ENCODE measurements at places on chromosomes 3 and 15. TPM values are rescaled to one million over a fixed set of nuclear protein-coding genes. Genes with fewer than 3 reads are reported as not detected.

- DNase-seq: no peak
Measured at GRCh38 chr15:81317642-81318017, 6.3 kb downstream of the STARD5 start.

GRCh38 chr3:22089284-22089683, 338.3 kb upstream of the ZNF385D start:
- no peak for DNase-seq

- peak; percentile 86 for DNase-seq
Measured at GRCh38 chr3:53045518-53046170, at the start of gene SFMBT1. SFMBT1 (minus strand) TSS chr3:53046073; CDS start chr3:52969128, 76,945 bp downstream.

- DNase-seq: no peak
Measured at GRCh38 chr3:132174500-132174899, 139.7 kb upstream of the CPNE4 start.

GRCh38 chr15:75508840-75509532, 57.5 kb upstream of the SIN3A start:
- no peak for DNase-seq

GRCh38 chr15:24899795-24900194, 55.0 kb upstream of the SNRPN start:
- DNase-seq: no peak

DNA sequence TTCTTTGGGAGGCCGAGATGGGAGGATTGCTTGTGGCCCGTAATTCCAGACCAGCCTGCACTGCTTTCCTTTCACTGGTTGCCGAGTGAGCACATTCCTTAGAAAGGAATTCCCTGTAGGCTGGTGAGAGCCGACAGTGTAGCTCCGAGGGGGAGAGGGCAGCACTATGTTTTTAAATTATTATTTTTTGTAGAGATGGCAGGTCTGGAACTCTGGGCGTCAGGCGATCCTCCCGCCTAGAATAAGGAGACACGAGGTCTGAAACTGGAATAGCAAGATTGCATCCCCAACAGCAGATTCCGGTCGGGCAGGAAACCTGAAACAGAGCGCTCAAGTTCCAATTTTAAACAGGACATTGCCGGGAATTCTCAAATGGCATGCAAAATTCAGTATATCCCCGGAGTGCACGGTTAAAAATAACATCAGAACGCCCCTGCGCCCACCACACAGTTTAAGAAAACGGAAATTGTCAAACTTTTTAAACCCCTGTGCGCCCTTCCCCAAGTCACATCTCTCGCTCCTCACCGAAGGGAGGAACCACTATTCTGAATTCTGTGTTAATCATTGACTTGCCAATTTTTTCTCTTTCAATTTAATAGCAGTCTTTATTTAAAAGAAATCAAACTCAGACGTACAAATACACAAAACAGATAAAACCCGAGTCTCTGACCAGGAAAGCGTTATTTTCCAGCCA, 643 bp upstream of the RNU5B-1 start:
- peak; percentile 68 for DNase-seq

DNA sequence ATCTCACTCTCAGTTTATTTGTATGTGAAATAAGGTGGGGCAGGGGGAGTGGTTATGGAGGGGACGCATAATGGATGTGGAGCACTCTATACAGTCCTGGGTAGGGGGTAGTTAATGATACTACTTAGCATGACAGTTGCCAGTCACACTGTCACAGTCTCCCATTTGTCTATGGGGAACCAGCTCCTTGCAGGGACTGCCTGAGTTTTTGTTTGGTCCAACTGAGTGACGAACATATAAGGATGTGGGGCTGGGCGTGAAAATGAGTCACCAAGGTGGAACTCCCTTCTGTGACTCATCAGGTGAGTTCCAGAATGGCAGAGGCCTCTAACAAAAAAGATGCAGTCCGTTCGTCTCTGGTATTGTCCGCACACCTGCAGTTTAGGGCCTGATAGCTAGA, 235.3 kb upstream of the ST8SIA2 start:
- DNase-seq: no peak

DNA sequence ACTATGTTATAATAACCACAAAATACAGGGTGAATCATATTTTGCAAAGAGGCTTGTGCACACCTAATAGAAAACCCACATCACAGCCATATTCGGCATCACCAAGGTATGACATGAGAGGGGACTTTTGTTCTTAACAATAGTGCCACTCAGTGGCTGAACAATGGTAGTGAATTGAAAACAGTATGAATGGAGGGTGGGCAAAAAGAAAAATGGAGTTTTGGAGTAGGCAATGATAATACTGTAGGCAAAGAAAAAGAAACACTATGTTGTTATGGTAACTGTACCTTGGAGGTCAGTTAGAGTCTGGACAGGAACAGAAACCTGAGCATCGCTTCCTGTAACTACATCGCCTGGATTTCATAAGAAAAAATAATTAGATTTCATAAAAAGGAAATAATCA, 348.6 kb downstream of the PLCL2 start:
- no peak for DNase-seq

GRCh38 chr3:123331651-123332050, 117.2 kb downstream of the ADCY5 start:
- DNase-seq: no peak

DNA sequence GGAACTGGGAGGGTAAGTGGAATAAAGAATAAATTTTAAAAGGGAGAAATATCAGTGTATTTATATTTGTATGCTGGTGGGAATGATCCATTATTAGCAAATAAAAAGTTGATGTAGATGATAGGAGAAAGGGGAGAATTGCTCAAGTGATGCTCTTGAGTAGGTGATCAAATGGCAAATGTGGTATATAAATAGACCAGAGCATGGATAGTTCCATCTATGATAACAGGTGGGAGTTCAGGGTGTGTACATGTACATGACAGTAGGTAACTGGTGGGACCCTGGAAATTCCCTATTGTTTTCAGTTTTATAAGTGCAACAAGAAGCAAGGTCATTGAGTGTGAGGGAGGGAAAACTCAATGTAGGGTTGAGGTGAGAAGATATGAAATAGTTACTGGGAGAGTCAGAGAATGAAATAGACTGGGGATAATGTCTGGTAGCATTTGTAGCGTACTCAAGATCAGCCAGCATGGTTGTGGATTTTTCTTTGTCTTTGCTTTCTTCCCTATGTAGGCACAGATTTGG, 31.3 kb upstream of the EBLN2 start:
- DNase-seq: no peak

DNA sequence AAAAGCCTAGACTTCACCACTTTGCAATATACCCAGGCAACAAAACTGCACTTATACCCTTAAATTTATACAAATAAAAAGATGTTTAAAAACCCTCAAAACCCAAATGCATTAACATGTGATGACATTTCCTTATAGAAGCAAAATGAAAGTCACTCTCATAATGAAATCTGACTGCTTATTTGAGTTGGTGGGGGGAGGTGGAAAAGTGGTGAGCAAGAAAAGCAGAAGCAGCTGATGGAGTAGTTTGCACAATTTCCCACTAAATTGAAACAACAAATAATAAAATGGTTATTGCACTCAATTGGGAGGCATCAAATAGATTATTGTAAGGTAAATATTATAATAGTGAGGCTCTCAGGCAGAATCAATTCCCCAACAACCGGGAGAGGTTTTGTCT, 54.0 kb upstream of the GADL1 start:
- DNase-seq: no peak

DNA sequence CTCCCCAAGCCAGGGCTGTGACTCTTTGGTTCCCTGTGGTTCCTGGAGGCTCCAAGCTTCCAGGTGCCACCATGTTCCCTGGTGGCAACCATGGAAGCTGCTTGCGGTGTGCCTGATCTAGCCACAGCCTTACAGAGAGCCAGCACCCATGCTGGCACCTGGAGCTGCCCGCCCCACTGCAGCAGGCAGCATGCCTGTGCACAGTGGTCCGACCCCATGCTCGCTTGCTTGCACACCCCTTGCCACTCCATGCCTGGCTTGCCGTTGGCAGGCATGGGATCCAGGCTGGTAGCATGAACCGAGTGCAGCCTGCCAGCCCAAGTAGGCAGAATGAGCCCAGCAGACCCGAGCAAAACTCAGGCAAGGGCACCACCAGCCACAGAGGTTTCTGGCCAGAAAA, 53.9 kb downstream of the SLMAP start:
- DNase-seq: no peak

- no peak for DNase-seq
Measured at GRCh38 chr3:15576475-15576874, 24.9 kb downstream of the HACL1 start.

GRCh38 chr15:74227968-74228722, 8.0 kb upstream of the CCDC33 start:
- DNase-seq: no peak

GRCh38 chr3:51304230-51304629, 80.9 kb upstream of the MANF start:
- DNase-seq: no peak

DNA sequence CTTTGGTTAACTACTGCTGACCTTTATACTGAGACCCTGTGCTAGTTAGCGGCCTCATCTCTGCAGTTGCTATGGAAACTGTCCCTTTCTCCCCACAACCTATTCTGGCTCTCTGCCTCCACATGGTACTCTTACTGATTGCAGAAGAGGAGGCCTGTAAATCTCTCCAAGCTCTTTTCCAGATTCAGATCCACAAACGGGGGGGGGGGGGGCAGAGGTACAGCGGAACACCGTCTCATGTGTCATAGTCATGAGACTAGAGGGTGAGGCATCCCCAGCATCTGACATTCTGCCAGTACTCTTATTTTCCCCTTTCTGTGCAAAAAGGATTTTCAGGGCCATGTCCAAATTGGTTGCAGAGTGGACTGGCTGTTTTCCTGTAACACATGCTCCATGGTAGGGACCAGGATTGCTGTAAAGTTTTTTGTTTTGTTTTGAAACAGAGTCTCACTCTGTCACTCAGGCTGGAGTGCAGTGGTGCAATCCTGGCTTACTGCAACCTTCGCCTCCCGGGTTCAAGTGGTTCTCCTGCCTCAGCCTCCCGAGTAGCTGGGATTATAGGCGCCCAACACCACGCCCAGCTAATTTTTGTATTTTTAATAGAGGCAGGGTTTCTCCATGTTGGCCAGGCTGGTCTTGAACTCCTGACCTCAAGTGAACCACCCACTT, 8.3 kb upstream of the MAP1A start:
- DNase-seq: peak; percentile 64

DNA sequence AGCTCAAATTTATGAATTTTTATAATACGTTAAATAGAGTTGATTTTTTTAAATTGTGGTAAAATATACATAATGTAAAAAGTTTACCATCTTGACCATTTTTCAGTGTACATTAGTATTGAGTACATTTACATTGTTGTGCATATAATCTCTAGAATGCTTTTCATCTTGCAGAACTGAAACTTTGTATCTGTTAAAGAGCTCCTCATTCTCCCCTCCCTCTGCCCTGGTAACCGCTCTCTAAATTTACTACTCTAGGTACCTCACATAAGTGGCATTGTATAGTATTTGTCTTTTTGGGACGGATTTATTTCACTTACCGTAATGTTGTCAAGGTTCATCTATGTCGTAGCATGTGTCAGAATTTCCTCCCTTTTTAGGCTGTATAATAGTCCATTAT, 13.6 kb downstream of the TBC1D23 start:
- no peak for DNase-seq

DNA sequence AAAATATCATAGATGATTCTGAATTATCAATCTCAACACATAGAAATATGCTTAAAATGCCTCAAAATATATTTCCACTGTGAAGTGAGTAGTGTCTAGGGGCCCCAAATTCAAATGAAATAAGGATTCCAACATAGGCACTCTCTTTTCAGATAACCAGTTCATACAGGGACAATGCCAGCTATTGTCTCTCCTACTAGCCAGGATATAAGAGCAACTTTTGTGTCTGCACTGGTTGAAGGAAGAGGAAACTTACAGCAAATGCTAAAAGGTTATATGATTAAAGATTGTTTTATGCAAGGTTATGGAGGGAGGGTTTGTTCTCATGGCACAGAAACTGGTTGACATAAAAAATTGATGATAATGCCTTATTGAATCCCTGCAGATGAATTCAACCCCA, 579.4 kb upstream of the ALCAM start:
- DNase-seq: no peak

Gene ACTRT3
- 0.74 TPM for total RNA-seq

- DNase-seq: no peak
Measured at GRCh38 chr3:152211655-152212054, 57.1 kb upstream of the MBNL1 start.

GRCh38 chr3:22960105-22960984, 242.8 kb upstream of the UBE2E2 start:
- no peak for DNase-seq

DNA sequence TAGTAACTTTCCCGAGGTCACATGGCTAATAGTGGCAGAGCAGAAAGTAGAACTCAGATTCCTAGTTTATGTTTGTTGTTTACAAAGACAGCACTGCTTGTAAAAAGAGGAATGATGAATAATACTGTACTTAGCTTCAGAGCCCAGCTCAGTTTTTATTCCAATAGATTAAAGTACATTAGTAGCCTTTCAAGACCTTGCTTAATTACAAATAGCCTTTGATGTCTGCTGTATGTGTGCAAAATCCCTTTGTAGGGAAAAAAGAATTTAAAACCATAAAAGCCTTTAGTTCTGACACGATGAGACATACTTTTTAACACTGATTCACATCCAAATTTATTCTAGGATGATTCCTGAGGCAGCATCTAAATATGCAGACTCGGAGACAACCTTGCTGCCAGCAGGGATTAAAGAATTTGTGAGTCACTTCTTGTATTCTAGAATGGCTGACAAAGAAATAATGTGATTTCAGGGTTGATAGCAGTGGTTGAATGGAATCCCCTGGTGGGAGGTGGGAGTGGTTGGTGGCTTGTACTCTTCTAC, 324.2 kb upstream of the TGFBR2 start:
- no peak for DNase-seq

Gene HYPK
- total RNA-seq: 17.7 TPM

- peak; percentile 51 for DNase-seq
Measured at GRCh38 chr15:100234158-100235029, 107.4 kb downstream of the ADAMTS17 start.

- no peak for DNase-seq
Measured at GRCh38 chr3:132785292-132785691, 63.1 kb upstream of the NPHP3 start.

- DNase-seq: no peak
Measured at GRCh38 chr3:46711305-46711704, 6.4 kb downstream of the PRSS50 start.

GRCh38 chr3:177150970-177151627, 46.2 kb downstream of the TBL1XR1 start:
- DNase-seq: no peak
